Amniotic epithelial cell (primary cell): ENCODE measurements at places on chromosomes 7 and 10.

- DNase-seq: peak; percentile 16
Measured at GRCh38 chr10:80421050-80421706, 12.8 kb downstream of the PRXL2A start.

GRCh38 chr7:128108641-128109423 is 77.6 kb upstream of the LRRC4 start:
- no peak for DNase-seq

DNA sequence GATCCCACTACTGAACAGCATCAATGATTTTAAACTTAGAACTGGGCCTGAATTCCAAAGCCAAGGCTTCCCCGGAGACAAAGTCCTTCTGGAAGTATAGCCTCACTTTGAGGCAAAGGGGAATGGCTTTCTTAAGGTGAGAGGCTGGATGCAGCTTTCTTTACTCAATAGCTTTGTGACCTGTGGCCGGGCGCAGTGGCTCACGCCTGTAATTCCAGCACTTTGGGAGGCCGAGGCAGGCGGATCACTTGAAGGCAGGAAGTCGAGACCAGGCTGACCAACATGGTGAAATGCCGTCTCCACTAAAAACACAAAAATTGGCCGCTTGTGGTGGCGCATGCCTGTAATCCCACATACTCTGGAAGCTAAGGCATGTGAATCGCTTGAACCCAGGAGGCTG is 3.2 kb upstream of the FGFR2 start:
- no peak for DNase-seq

GRCh38 chr7:95609277-95609971 is 13.1 kb upstream of the PDK4 start:
- DNase-seq: peak; percentile 46

DNA sequence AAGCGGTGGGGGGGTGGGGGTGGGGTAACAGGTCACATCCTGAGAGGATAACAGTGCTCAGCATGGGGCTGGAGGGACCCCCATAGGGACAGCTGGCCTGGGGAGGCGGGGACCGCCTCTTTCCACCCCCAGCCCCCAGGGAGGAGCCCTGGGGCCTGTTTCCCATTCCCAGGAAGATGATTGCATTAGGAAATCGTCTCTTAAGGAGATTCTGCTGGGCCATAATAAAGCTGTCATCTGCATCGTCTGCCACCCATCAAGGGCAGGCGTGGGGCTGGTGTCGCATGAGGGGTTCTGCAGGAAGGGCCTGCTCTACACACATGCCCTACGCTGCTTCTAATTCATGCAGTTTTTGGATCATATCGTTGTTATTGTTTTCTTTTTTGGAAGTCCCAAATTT is 17.2 kb downstream of the RET start:
- no peak for DNase-seq

GRCh38 chr7:123051916-123052315 is 56.4 kb upstream of the TAS2R16 start:
- DNase-seq: peak; percentile 33

DNA sequence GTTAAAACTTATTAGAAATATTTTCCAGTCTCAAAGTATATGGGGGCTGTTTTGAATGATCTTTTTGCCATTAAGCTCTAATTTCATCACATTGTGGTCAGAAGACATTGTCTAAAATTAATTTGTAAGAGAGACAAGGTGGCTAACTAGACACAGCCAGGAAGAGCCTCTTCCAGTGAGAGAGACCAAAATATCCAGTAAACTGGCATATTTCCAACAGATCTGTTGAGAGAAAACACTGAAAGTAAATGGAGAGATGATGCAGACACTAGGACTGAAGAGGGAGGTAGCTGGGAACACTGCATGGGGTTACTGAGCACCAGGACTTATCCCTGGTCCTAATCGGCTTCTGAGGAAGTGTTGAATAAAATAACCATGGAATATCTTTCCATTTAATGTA is 101.5 kb upstream of the TAS2R16 start:
- no peak for DNase-seq

DNA sequence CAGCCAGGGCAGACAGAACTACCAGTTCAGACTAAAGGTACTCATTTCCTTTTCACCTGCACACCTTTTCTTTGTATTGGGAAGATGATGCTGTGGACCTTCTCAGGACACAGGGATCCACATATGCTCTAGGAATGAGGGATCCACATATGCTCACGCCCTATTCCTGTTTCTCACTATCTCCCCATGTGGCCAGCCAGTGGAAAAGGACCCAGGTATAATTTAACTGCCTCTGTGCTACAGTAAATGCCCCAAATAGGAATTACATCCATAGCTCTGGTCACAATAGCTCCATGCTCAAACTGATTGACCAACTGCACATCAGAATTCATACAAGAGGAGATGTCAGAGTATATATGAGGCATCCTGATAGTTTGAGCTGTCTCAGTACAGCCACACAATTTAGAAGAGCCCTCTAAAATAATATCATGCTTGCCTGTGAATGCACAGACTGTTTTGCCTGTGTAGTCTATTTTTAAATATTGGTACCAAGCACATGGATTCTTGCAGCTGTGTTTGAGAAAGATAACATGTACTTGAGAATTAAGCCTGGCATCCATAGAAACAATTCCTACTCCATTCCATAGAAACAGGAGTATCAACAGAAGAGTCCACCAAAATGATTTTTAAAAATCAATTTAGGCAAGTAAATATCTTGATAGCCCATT is 43.7 kb downstream of the CTTNBP2 start:
- DNase-seq: no peak

DNA sequence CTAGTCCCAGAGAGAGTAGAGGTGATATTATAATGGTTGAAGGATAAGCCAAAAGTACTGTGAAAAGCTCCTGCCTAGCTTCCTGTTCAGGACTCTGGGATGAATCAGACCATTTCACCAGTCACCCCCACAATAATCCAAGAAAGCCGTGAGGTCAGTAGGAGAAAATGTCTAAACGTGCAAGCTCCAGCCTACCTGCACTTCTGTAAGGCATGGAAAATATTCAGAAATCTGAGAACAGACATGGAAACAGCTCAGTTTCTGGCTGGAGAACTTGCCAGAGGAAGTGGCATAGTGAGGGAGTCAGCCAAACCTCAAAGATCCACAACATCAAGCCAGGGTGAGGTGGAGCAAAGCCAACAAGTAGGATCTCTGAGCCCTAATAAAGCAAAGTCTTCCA is 58.2 kb downstream of the ELAPOR2 start:
- peak; percentile 7 for DNase-seq

- no peak for DNase-seq
Measured at GRCh38 chr7:157513162-157513621, 176.4 kb downstream of the DNAJB6 start.

DNA sequence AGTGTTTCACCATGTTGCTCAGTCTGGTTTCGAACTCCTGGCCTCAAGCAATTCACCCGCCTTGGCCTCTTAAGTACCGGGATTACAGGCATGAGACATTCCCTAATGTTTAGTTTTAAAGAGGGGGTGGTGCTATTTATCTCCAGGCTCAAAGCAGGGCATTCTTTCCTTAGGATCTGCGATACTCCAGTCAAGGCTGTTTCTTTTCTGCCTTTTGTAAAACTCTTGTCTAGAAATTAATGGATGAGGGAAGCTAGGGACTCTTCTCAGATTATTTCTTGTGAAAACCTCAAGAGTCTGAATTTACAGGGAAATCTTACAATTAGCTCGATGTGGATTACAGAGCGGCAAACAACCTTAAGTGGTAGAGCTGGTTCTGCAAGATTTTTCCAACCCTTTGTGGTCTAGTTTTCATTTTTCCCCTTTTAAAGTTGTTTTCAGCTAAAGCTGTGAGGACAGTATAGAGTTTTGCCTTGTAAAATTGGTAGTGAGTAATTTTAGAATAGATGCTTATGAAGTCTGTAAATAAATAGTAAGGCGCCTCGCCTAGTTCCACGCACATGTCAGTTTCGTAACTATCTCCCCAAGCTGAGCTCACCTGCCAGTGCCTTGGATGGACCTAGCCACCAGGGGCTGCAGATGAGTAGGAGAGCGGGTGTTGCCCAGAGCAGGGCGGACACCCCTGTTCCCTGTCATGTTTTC is 53.1 kb downstream of the CUX1 start:
- DNase-seq: peak; percentile 79

DNA sequence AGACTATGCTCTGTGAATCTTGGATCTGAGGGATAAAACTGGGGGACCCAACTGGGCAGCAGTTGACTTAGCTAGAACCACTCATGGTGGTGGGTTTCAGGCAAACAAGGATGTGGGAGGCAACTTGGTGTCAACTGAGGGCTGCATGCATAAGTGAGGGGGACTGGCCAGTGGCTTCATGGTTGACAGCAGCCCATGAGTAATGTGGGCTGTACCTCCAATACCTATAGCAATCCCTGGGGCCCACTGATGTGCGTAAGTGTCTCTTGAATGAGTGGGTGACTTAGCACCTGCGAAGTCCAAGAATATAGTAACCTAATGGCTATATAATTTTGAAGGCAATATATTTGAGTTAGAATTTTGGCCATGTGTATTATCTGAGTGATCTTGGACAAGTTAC is 13.7 kb upstream of the MAP3K8 start:
- no peak for DNase-seq

DNA sequence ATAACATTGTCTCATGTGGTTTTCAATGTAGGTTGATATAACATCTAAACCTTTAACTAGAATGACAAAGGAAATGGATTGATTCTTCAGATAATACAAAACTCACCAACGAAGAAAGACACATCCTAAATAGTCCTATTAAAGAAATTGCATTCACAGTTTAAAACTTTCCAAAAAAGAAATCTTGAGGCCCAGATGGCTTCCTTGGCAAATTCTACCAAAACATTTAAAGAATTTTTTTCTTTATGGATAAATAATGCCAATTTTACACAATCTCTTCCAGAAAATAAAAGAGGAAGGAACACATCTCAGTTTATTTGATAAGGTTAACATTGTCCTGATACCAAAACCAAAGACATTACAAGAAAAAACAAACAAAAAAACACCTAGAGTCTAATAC is 349.5 kb downstream of the CALN1 start:
- no peak for DNase-seq

DNA sequence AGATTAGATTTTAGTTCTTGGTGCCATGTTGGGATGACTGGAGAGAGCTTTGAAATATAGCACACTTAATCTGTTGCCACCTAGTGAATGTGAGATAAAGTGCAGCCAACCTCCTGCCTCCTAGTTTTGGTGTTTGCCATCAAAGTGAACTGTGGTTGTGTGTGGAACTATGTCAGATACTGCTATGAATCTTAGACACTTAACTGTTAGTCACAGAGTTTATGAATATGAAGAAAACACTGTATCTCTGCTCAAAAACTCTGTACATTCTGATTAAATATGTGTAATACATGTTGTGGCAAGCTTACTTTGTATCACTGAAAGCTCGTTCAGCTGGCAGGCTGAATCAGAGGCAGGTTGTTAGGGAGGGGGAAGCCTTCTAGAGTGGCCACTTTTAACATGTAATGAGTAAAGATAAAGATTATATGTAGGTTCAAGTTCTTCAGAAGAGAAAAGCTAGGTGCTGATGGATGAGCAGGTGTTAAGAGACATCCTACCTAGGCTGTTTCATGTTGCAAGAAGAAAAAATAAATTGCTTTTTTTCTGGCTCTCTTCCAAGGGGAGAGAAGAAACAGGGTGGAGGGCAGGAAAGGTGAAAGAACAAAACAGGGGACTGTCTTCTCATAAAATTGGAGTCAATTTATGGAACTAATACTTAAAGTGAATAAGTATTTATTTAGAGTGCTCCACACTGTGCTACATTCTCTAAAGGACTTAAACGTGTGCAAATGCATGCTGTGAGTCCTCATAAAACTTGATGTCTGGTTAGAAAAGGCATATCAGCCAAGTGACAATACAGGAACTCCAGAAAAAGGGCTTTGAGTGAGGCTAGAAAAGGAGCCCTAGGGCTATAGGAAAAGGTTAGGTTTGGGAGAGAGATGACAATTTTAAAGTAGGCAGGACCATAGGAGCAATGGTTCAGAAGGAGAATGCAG is 14.1 kb upstream of the LAMB1 start:
- DNase-seq: peak; percentile 78

DNA sequence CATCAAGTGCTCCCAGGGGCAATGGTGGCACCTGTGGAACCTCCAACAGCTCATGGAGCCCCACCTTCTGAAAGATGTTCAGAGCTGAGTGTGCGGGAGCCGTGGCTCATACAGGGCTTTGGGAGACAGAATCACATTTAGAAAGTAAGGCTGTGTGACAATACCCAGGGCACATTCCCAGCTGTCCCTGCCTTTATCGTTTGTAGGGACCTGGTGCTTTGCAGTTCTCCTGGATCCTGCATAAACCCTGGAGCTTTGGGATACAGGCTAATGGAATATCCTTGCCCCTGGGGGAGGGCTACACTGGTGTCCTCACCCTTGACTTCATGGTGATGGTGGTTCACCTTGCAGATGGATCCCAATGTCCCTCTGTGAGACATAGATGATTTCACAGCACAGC is 134.8 kb upstream of the LAMB4 start:
- DNase-seq: no peak

DNA sequence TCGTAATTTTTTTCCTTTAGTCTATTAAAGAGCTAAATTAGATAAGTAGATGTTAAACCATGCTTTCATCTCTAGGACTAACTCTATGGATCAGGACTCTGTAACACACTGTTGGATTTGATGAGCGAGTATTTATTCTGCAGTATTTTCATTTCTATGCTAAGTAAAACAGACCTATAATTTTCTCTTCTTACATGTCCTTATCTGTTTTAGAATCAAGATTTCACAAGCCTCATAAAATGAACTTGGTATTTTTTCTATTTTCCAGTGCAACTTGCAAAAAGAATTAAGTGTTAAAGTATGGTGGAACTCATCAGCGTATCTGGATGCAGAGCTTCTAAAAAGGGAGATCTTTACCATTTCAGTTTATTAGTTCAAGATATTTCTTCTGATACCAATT is 2.4 kb downstream of the CACUL1 start:
- DNase-seq: no peak

DNA sequence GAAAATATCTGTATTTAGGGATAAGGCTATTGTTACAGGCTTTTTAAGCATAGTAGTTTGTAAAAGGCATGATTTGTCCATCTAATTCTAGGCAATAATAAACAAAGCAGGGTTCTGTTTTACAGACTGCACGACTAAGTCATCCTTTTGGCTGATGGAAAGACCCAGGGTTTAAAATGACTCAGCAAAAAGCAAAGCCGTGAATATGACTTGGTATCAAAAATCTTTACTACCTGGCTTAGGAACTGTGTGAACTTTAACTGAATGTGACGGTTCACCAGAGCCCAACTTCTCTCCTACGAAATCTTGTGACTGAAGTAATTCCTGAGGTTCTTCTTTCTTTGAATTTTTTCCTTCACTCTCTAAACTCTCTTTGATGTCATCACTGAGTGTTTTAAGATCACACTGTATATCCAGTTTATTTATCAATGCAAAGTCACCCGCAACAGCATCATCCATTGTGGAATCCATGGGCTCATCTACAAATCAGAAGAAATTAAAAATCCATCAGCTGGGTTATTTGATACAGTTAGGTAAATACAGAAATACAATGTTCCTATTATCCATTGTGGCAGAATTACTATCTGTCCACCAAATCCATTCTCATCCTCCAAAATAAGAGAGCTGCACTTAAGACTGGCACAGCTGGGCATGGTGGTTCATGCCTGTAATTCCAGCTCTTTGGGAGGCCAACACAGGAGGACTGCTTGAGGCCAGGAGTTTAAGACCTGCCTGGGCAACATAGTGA is 17.0 kb downstream of the ATE1 start:
- peak; percentile 60 for DNase-seq
